NCI-H1105 (cell line): ENCODE measurements at places on chromosomes 13 and 19.

DNA sequence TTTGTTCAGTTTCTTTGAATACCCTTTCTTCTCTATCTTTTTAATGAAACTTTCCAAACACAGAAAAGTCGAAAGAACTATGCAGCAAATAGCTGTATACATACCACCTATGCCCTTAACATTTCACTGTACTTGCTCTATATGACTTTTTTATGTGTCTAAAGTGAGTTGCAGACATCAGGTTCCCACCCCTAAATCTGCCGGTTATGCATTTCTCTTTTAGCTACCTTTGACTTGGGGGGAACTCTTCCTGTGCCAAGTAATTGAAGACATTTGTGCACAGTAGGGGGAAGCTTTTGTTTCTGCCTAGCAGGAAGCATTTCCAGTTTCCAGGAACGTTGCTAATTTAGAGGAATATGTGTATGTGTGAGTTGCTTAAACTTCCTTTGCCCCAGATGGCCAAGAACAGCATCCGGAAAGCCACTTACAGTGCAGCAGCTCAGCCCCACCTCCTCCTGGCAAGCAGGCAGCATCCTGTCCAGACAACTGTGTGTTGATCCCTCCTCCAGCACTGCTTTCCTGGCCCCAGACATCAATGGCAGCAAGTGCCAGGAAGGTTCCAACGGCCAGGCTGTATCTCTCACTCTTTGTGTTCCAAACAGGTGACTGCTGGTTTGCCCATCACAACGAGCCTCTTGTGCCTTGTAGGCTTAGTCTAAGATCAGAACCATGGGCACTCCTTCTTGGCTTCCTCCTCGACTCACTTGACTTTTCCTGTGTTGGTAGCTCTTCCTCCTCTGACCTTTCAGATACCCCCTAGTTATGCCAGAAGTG is 14.7 kb upstream of the GRAMD1A start:
- DNase-seq, result no peak

- peak; percentile 17 for DNase-seq
These were observed 16.4 kb upstream of the CYP2B6 start for GRCh38 chr19:40974633-40975037.

DNA sequence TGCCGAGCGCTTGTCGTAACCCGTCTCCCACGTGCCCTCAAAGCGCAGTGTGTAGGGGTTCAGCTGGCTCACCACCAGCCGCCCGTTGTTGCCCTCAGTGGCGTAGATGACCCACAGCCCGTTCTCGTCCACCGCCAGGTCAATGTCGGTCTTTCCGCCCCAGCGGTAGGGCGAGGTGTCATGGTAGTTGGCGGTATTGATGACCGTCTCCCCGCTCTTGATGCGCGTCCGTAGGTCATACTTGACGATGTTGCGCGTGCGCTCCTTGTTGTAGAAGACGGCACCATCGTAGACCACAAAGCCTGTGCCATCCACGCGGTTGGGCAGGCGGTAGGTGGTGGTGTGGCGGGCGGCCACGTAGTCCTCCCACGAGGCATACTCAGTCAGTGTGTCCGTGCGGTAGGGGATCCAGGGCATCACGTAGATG is 26.5 kb upstream of the ASF1B start:
- no peak for DNase-seq

- DNase-seq, result peak; percentile 98
These were observed 18.3 kb upstream of the TEX29 start for GRCh38 chr13:111302045-111302726.

DNA sequence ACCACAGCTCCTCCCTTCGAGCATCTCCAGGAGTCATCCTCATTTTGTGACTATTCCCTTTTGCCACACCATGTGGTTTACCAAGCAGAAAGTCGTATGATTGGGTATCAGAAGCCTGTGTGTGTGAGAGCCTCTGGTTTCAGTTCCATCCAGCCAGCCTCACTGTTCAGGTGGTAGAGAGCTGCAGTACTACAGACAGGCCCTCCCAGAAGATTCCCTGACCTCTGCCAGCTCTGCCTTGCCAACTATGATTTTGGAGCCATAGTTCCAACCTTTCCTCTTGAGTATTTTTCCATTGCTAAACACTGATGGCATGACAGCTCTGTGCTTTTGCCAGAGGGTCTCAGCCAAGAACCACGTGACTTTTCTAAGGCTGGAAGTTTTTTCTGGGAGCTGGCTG is 82.5 kb downstream of the DHRS12 start:
- no peak for DNase-seq

- DNase-seq, result no peak
These were observed 17.2 kb upstream of the ZNF8 start for GRCh38 chr19:58261600-58261967.

DNA sequence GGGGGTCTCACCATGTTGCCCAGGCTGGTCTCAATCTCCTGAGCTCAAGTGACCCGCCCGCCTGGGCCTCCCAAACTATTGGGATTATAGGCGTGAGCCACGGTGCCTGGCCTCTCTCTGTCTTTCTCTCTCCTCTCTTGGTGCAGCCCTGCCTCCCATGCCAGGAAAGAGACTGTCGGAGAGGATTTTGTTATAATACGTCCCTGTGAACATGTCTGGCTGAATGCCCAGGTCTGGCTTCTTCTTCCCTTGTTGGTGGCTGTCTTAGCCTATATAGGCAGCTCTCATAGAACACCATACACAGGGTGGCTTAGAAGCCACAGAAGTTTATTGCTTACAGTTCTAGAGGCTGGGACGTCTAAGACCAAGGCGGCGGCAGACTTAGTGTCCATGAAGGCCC is 46.4 kb downstream of the PEX11G start:
- DNase-seq, result no peak

DNA sequence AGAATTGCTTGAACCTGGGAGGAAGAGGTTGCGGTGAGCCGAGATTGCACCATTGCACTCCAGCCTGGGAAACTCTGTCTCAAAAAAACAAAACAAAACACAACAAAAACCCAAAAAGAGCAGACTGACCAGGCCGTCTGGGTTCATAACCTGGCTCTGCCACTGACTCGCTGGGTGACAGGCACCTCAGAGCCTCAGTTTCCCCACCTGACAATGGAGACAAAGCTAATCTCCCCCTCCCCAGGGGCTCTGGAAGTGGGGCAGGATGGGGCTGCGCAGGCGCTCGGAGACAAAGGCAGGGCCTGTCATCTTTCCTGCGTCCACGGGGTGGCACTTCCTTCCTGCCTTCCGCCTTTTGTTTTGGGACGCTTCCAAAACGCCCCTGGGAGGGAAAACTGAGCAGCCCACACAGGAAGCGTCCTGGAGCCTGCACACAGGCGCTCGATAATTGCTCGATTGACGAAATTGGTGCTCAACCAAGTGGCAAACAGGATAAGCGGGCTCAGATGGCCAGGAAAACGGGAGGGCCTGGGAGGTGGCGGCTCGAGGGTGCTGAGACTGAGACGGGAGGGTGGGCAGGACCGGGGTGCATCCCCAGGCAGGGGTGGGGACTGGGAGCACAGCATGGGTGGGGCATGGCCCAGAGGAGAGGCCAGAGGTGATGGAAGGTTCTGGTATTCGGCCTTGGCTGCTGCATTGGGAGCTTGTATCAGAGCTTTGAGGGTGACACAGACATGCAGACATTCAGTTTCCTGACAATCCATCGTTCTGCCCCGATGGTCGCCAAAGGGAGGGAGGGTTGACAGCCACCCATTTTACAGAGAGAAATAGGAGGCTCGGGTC is 17.8 kb downstream of the SPC24 start:
- DNase-seq, result peak; percentile 64
